ENCODE measurements at places on chromosomes 2 and 18. TPM values are rescaled to one million over a fixed set of nuclear protein-coding genes. Genes with fewer than 3 reads are reported as not detected.

GRCh38 chr2:108106731-108107130 lies 120.4 kb downstream of the SLC5A7 start:
- no peak overlapping the region for H3K4me3 ChIP-seq
- no peak for DNase-seq
- no peak overlapping the region for H3K27ac ChIP-seq
- no peaks in the 10 kb centered on the region for H3K27me3 ChIP-seq
- H3K4me1 ChIP-seq = no peaks in the 10 kb centered on the region
- no peaks in the 10 kb centered on the region for H3K36me3 ChIP-seq

- no peak for DNase-seq
- no peaks in the 10 kb centered on the region for H3K27me3 ChIP-seq
- no peak overlapping the region for H3K27ac ChIP-seq
- H3K36me3 ChIP-seq = peaks cover 9% of the 10 kb centered on the region
- no peaks in the 10 kb centered on the region for H3K4me1 ChIP-seq
Observed at GRCh38 chr2:11288431-11288830, 56.0 kb downstream of the ROCK2 start.

DNA sequence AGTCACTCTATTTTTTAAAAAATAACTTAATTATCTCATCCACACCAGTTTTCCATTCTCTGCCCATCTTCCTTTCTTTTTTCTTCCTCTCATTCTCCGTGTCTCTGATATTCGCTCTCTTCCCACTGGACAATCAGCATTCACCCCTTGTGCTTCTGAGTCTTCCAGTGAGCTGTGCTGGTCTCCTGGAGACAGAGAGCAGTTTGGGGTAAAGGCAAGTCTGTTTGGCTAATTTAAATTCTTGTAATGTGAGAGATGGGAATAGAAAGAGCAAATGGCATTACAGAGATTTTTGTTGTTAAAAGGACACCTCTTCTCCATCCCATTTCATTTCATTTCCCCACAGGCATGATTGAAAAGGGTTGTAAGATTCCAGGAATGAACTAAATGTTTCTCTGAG lies 107.5 kb downstream of the DTNA start:
- H3K4me3 ChIP-seq = no peak overlapping the region
- no peaks in the 10 kb centered on the region for H3K36me3 ChIP-seq
- H3K27me3 ChIP-seq = no peaks in the 10 kb centered on the region
- H3K4me1 ChIP-seq = no peaks in the 10 kb centered on the region
- DNase-seq = no peak

DNA sequence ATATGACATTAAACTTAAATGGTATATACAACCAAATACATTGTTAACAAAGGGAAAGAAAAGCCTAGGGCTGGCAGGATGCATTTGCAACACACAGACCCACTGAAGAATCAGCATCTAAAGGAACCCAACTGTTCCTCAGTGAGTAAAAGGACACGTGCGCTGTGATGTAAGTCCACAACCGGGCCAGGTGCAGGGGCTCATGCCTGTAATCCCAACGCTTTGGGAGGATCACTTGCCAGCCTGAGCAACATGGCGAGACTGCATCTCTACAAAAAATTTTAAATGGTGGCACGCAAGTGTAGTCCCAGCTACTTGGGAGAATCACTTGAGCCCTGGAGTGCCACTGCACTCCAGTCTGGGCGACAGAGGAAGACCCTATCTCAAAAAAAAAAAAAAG lies 3.9 kb downstream of the DTNB start:
- H3K4me1 ChIP-seq = peaks cover 21% of the 10 kb centered on the region
- DNase-seq = no peak
- no peak overlapping the region for H3K4me3 ChIP-seq
- H3K27me3 ChIP-seq = no peaks in the 10 kb centered on the region
- no peak overlapping the region for H3K27ac ChIP-seq

DYSF gene
- total RNA-seq = 1.9 TPM

SH2D6 gene
- 0.53 TPM for total RNA-seq

CPLX4 gene
- total RNA-seq = not detected
